Activated T-cell treated with anti-CD3 and anti-CD28 coated beads, Interleukin-2, amount 50 U/mL, for 72 hours (primary cell): ENCODE measurements at places on chromosomes 3 and 15. TPM values are rescaled to one million over a fixed set of nuclear protein-coding genes. Genes with fewer than 3 reads are reported as not detected.

- no peak for DNase-seq
These were observed 606.9 kb upstream of the KCNMB2 start for GRCh38 chr3:177929310-177929709.

- DNase-seq: no peak
These were observed 114.5 kb downstream of the ROBO1 start for GRCh38 chr3:79653266-79653830.

GRCh38 chr15:67025719-67026609 is 39.4 kb upstream of the SMAD3 start:
- DNase-seq: no peak

- DNase-seq: no peak
These were observed 12.6 kb upstream of the APH1B start for GRCh38 chr15:63264688-63265293.

DNA sequence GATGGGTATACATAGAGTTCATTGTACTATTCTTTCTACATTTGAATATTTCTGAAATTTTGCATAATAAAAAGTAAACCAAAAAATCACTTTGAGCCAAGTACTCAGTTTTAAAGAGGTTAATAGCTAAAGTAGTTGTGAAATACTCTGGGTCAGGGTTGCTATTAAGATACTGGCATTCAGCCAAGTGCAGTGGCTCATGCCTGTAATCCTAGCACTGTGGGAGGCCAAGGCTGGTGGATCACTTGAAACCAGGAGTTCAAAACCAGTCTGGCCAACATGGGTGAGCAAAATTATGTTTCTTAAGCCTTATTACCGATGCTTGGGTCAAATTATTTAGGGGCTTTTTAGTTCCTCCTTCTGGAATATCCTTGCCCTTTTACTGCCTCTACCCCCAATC is 122.0 kb upstream of the MELTF start:
- DNase-seq: no peak

DNA sequence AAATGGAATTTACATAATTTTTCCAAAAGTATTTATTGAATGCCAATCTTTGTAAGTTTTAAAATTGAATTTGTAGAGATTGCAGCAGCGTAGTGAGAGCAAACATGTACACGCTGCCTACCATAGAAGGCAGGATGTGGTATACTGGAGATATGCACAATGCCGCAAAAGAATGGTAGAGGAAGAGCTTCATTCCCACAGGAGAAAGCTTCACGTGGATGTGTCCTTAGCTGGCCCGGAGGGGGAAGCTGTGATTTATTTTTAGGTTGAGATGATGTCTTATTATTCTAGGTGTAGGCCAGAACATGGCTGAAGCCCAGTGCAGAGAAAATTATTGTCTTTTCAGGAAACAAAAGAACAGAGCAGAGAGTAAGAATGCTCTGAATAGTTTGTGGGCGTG is 743.3 kb upstream of the BCHE start:
- DNase-seq: no peak

DNA sequence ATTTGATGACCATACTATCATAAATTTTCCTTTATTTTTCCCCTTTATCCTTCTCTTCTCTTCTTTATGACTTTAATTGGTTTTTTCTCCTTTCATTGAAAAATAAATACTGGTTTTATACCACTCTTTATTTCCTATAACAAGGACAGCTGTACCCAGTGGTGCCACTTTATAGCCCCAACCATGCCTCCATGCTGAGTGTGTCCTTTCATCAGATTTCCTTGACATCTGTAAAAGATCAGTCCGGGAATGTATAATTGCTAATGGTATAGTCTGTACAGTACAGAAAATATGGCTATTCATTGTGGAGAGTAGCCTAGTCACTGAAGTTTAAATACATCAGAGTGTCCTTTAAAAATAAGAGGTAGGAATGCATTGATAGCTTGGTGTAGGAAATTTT is 74.6 kb downstream of the EPHA3 start:
- no peak for DNase-seq

- DNase-seq: no peak
These were observed 60.9 kb upstream of the MEX3B start for GRCh38 chr15:82106679-82107078.

GRCh38 chr3:133007601-133008000 is 30.6 kb upstream of the TMEM108 start:
- DNase-seq: no peak

DNA sequence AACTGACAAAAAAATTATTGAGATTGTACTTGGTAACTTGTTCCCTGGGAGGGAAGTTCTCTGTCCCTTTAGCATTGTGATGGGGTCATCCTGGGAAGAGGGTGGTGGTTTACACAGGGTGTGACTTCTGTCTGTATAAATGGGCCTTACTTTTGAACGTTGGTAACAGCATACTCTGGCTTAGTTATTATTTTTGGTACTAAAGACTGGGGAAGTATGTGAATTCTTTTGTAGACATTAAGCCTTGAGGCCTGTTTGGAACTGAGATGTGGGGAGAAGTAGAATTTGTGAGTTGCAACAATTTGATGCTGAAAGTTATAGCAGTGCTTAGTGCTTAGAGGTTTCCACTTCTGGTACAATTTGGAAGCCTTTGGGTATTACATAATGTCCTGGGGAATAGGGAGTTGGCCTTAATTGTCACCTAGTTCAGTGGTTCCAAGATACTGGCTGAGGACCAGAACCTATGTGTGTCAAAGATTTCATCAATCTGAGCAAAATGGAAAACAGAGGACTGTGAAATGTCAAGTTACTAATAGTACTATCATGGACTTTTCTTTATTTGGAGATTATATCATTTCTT is 15.9 kb downstream of the TLNRD1 start:
- no peak for DNase-seq

The ROPN1B gene
- total RNA-seq: not detected

DNA sequence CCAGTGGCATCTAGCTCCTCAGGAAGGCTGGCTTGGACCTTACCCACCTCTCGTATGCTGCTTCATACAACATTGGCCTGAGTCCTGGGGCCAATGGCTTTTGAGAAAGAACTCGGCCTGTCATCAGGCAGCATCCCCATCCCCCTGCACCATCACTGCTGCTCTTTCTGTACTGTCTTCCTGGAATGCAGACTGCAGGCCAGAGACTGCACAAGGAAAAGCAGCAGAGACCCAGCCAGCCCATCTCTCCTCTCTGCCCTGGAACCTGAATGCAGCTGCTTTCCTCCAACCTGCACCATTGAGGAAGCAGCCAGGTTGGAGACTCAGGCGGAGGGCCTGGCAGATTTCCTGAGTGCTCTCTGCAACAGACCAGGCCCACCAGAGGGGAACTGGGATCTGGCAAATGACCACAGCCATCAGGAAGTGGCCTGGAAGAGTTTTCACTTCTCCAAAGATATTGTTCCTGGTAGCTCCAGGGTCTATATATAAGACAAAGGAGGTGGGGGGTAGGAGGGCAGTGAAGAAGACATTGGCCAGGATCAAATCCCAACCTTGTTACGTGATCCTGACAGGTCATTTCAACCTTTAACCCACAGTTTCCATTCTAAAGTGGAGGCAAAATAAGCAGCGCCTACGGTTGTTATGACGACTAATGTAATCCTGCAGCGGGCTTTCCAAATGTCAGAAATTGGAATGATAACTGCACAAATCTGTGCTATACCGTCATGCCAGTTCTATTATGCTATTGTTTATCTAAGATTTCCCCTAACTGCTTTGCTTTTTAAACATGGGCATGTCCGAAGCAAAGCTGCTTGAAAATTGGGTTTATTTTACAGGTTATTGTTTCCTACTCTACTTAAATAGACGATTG is 24.4 kb upstream of the RAB7A start:
- no peak for DNase-seq

DNA sequence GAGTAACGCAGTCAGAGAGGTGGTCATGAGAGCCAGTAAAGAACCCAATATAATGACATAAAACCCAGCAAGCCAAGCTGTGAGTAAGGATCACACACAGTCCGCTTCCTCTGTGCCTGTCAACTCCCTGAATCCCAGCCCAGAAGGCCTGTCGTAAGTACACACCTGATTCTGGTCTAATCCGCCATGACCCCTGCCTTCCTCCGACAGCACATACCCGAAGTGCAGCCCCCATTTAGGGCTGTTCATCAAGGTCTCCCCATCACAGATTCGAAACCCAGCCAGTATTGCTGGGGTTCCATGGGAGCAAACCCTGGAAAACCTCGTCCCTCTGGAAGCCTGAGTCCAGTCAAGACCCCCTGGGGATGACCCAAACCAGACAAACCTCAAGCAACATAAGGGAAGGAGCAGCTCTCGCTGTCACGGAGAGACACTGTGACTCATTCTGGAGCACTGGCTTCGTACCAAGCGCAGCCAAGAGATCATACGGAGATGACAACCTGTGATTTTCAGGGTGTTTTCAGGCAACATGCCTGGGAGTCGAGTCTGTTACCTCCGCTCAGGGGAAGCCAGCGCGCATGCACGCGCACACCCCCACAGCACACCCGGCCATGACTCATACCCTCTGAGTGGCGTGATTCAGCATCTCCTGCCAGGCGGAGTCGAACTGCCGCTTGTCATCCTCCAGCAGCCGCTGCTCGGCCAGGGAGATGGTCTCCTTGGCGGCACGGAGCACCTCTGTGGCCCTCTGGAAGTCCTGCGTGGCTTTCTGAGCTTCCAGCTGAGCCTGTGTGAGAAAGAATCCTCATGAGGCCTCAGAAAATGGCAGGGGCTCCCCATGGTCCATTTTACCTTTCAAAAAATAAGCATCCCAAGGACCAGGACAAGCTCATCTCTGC is 63.0 kb downstream of the SH3BP5 start:
- DNase-seq: peak; percentile 90

The FOXB1 gene
- total RNA-seq: 6.0 TPM

The LRRN1 gene
- 2.6 TPM for total RNA-seq

The ISLR gene
- total RNA-seq: not detected
